ENCODE measurements at places on chromosomes 2 and 18.

DNA sequence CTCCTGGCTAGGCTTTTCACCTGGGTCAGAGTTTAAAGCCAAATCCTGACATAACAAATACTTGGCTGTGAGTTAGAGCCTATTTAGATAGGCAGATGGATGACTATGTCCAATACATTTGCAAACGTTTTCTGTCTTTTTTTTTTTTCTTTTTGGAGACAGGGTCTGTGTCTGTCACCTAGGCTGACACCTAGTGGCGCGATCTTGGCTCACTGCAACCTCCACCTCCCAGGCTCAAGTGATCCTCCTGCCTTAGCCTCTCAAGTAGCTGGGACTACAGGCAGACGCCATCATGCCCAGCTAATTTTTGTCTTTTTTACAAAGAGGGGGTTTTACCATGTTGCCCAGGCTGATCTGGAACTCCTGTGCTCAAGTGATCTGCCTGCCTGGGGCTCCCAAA, 124.8 kb downstream of the DYM start:
- DNase-seq = no peak

GRCh38 chr2:69612200-69612599, 31.3 kb downstream of the AAK1 start:
- DNase-seq = no peak

- no peak for DNase-seq
Observed at GRCh38 chr2:180184506-180184905, 177.4 kb upstream of the CWC22 start.

GRCh38 chr2:200252265-200253067, 54.0 kb upstream of the SPATS2L start:
- no peak for DNase-seq

GRCh38 chr18:36514778-36515177, 217.3 kb downstream of the FHOD3 start:
- DNase-seq = no peak

GRCh38 chr2:10548626-10549025, 100.5 kb upstream of the ODC1 start:
- no peak for DNase-seq

DNA sequence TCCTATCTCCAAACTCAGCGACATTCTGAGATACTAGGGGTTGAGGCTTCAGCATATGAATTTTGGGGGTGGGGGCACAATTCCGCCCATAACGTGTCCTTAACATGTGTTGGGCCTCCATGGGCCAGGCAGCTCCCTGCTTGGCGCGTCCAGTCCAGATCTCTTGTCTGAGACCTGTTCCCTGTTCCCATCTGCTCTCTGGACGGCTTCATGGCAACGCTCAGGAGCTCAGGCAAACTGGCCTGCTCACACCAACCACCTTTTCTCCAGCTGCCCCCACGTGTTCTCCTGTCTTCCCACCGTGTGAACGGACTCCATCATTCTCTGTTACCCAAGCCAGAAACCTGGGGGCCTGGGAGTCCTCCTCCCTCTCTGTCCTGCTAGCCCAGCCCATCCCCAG, 36.4 kb downstream of the ACKR3 start:
- DNase-seq = no peak

DNA sequence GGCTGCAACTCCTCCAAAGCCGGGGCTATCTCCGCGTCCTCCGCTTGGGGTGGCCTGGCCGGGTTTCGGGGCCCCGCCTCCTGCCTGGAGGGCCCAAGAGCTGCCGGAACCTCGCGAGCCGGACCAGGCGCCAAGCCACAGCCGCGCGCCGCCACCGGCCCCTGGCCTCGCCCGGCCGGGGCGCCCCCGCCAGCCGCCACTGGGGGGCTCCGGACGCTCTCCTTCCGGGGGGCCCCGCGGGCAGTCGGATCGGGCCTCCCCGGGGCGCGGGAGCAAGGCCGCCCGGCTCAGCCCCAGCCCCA, 17.4 kb upstream of the HAAO start:
- no peak for DNase-seq
